Neural cell (in vitro differentiated cells): ENCODE measurements at places on chromosomes 7 and 10. TPM values are rescaled to one million over a fixed set of nuclear protein-coding genes. Genes with fewer than 3 reads are reported as not detected.

Gene DCLRE1A
- polyA plus RNA-seq, result 11.6 and 12.8 TPM in 2 replicates

Gene NEURL1
- polyA plus RNA-seq, result 12.3 and 15.7 TPM in 2 replicates

Gene FKBP6
- not detected in 2 replicates for polyA plus RNA-seq

Gene TLL2
- 0.11 and 0.30 TPM in 2 replicates for polyA plus RNA-seq

Gene SLC26A5
- polyA plus RNA-seq, result not detected in 2 replicates

Gene NDUFB2
- 704 and 745 TPM in 2 replicates for polyA plus RNA-seq

Gene OR13A1
- polyA plus RNA-seq, result 0.11 and 0.32 TPM in 2 replicates
